ENCODE measurements at places on chromosomes 12 and 14.

DNA sequence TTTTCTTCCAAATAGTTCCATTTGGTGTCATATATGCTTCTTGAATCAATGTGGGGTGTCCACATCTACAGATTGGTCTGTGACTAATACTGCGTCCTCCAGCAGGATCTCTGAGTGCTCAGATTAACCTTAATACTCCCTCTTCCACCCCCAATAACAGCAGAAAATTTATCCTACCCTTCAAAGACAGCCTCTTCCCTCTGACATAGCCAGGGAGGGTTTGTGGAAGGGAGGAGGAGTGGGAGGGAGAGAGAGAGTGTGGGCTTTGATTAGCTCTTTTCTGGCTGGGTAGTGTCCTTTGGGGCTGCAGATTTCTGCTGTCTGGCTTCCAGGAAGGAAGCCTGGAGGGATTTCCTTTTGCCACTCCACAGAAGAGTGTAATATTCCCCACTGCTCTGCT is 220.7 kb downstream of the TTC6 start:
- H3K4me1 ChIP-seq = peaks cover 4% of the 10 kb centered on the region
- no peak overlapping the region for H3K4me3 ChIP-seq
- no peak overlapping the region for H3K27ac ChIP-seq
- H3K36me3 ChIP-seq = no peaks in the 10 kb centered on the region

DNA sequence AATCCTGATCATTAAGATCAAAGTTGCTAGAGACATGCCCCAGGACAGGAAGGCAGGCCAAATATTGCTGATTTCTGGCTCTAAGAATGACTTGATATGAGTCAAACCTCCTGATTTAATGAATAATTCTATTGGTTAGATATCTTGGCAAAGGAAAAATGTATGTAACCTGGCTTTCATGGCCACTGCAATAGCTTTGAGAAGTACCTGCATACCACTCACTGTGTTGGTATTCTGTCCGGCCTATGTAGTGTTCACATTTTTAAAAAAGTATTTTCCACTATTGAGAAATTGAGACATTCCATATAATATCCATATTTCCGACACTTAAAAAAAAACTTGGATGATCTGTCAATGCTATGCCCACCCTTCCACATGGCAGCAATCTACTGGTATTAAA is 283.1 kb upstream of the SOX5 start:
- H3K4me1 ChIP-seq = no peaks in the 10 kb centered on the region
- no peak for DNase-seq

DNA sequence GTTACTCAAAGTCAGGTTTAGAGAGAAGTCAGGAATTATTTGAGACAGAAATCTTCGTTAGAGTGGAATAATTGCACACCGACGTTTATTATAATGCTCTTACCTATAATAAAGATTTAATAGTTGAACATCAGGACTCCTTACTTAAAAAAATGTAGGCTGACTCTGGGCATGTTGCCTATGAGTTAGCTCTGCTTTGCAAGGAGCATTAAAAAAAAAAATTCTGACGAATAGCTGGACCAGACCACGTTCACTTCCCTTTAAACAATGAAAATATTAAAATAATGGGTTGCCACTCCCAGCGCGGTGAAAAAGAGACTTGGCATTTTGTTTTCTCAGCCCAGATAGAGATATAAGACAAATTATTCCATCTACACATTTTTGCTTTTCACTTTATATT is 574 bp upstream of the FANCM start:
- peak overlapping the region; percentile 94 for H3K4me3 ChIP-seq
- H3K27ac ChIP-seq = peak overlapping the region; percentile 72
- no peaks in the 10 kb centered on the region for H3K27me3 ChIP-seq
- DNase-seq = no peak
- peaks cover 27% of the 10 kb centered on the region for H3K4me1 ChIP-seq

GRCh38 chr14:52175982-52176502 is 91.5 kb upstream of the PTGDR start:
- H3K4me1 ChIP-seq = no peaks in the 10 kb centered on the region
- no peak overlapping the region for H3K27ac ChIP-seq
- no peaks in the 10 kb centered on the region for H3K36me3 ChIP-seq
- H3K4me3 ChIP-seq = no peak overlapping the region

DNA sequence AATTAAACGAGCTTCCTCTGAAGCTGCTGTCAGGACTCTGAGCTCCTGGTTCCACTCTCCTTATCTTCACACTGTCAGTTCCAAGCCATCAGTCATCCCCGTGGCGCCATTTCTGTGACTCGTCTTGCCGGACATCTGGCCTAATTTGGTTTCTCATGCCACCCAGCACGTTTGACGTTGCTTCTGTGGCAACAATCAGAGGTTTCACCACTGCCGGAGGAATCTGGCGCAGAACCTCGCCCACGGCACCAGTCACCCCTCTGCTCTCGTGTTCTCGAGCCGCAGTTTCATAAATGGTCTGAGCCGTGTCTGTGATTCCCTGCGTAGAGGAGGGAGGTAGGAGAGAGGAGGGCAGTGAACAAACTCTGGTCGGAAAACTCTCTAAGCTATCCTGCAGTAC is 29.7 kb downstream of the BDKRB1 start:
- no peak overlapping the region for H3K4me3 ChIP-seq
- no peaks in the 10 kb centered on the region for H3K36me3 ChIP-seq
- no peak for DNase-seq

- H3K4me1 ChIP-seq = peaks cover 16% of the 10 kb centered on the region
- H3K4me3 ChIP-seq = no peak overlapping the region
- DNase-seq = no peak
- no peak overlapping the region for H3K27ac ChIP-seq
- H3K36me3 ChIP-seq = no peaks in the 10 kb centered on the region
Observed at GRCh38 chr12:42749239-42749638, 159.7 kb upstream of the PRICKLE1 start.

Data from PC-9 (cell line).